Activated CD8-positive, alpha-beta memory T cell treated with anti-CD3 and anti-CD28 coated beads for 4 hours (primary cell): ENCODE measurements at places on chromosomes 12 and 14.

- DNase-seq: no peak
These were observed 851 bp downstream of the HSP90B1 start for GRCh38 chr12:103930787-103931735.

DNA sequence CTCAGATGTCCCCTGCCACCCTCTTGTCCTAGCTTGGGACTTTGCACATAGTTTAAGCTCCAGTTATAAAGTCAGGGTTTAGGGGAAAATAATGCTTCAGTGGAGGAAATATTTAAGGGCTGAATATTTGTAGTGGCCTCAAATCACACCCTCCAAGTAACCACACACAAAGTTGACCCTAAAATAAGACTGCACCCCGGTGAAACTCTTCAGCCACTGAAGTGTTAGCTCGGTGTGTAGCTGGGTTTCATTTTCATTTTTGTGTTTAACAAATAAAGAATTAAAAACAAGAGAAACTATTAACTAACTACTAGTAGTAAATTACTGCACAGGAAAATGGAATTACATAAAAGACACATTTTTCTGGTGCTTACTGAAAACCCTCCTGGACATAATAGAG is 14.8 kb upstream of the BCL11B start:
- no peak for DNase-seq

- DNase-seq: no peak
These were observed 412.8 kb upstream of the MGAT4C start for GRCh38 chr12:86669010-86669409.

- peak; percentile 83 for DNase-seq
These were observed at the start of gene PTPN11 for GRCh38 chr12:112418608-112419296. PTPN11 (plus strand) TSS chr12:112418947; CDS start chr12:112419112, 165 bp downstream.

GRCh38 chr12:96669786-96670185 is 180.4 kb downstream of the CFAP54 start:
- no peak for DNase-seq

DNA sequence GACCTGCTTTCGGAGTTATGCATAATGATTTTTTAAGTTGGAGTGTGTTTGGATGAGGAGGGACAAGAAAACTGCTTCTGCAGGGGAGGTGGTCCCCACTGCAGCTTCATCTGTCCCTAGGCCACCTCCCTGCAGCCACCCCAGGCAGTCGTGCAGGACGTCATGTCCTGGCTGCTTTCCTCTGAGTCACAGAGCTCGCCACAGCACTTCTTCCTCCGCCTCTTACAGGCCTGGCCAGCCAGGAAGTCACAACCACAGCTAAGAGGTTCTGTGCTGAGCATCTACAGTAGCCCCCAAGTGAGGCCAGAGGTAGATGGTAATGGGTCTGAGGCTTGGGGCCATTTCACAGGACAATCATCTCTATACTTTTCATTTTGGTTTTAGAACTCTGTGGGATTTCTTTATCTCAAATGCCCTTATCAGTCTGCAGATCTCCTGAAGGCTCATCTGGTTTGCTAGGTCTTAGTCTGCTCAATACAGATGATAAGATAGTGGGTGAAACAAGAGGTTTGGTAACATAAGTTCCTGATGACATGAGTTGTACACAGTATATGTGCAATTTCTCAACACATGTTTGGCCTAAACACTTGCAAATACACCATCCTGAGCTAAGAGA is 106.4 kb downstream of the ARF6 start:
- DNase-seq: peak; percentile 47

- no peak for DNase-seq
These were observed 19.2 kb downstream of the BLTP3B start for GRCh38 chr12:100123316-100124095.

GRCh38 chr12:51351913-51352532 is 5.5 kb upstream of the CELA1 start:
- DNase-seq: no peak

DNA sequence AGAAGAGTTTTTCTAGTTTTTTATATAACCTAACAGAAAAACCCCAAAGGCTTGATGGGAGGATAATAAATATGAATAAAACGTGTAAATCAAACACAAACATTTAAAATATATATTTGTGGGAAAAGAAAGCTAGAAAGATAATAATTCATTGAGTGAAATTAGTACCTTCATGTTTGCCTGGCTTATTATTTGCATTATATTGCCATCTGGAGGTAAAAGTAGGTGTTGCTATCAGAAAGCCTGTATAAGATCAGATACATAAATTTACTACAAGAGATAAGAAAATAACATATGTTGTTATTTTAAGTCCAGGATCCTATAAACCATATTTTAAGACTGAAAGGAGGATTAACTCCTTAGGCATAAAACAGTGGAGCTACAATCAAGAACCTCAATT is 77.7 kb downstream of the NTS start:
- DNase-seq: no peak

GRCh38 chr12:78645956-78646355 is 218.6 kb upstream of the SYT1 start:
- DNase-seq: no peak

GRCh38 chr14:75771595-75771994 is 110.5 kb downstream of the TTLL5 start:
- no peak for DNase-seq

DNA sequence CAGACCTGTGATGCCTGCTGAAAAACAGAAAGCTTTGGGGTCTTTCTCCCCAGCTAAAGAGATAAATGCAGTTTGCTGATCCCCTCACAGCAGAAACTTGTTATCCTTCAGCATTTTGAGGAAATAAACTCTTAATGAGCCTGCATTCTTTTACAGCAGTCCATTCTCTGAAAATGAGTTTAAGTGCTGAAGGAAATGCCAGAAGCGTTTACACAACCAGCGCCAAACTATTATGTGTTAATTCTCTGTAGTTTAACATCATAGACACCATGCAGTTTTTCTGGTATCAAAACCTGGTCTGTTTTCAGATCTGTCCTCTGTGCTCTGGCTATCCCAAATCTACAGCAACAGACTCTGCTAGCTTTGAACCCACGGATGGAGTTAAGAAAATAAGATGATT is 291.3 kb downstream of the NPAS3 start:
- no peak for DNase-seq

- no peak for DNase-seq
These were observed 49.9 kb downstream of the ZFYVE21 start for GRCh38 chr14:103765526-103765925.
